ENCODE measurements at places on chromosomes 7 and 10.

DNA sequence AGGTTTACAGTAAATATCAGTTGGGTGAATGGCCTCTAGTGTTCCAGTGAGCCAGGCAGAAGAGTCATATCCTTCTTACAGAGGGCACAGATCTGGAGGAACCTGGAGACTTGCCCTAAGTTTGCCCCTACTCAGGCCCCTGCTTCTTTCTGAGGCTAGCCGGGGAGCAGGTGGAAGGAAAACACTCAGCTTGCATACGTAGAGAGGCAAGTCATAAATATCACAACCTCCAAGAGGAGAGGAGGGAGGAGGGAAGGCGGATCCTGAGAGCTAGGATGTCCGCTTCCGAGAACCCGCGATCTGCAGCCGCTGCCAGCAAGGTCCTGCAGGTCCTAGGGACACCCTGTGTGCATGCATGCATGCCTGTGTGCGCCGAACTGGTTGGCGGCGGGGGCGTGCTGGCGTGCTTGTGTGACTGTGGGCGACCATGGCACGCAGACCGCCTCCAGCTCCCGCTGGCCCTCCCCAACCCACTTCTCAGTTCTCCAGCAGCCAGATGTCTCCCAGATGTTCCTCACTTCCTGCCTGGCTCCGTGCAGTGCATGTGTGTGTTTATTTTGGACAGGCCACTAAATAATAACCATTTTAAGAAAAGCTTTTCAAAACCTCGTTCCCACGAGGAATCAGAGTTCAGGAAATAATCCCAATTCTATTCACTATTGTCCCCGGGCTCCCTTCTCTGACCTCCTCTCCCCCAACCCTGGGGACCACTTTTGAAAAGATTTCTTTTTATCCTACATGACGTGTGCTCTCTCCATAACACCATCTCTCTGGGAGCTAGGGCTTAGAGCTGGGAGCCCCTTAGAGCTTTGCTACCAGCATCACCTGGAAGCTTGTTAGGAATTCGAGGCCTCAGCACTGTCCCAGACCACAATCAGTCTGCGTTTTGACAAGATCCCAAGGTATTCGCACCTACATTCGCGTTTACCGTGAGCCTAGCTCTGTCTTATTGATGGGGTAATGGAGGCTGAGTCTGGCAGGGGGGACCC lies 32.4 kb downstream of the UNC5B start:
- DNase-seq: no peak

DNA sequence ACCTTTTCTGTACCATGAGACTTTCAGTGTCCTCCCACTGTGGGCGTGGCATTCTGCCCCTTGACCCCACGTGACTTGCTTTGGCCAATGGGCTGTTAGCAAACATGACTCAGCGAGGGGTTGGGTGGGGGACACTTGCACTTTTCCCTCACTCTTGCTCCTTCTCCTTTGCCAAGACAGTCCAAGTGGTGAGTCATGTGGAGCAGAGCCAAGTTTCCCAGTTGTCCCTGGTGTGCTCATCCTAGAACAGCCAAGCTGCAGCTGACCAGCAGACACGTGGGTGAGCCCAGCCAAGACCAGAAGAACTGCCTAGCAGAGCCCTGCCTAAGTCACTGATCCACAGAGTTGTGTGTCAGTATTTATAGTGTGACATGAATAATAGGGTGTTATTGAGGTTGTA lies 82.8 kb upstream of the CPXM2 start:
- no peak for DNase-seq

GRCh38 chr10:51585742-51586141 lies 113.7 kb downstream of the CSTF2T start:
- DNase-seq: no peak

DNA sequence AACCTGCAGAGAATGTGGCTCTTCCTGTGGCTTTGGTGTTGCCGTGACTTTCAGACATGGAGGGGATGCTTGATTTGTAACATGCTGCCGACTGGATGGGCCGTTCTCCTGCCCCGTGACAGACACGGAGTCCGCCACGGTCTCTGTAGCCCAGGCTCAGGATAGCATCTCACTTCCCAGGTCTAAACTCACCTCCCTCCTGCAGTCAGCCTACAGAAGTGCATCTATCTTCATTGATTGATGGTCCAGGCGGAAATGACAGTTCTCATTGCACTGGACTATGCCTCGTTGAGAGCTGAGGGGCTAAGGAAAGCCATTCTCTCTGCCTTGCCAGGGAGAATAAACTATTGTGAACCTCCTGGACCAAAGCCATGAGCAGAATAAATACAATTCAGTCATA lies 77.5 kb downstream of the CHN2 start:
- no peak for DNase-seq

DNA sequence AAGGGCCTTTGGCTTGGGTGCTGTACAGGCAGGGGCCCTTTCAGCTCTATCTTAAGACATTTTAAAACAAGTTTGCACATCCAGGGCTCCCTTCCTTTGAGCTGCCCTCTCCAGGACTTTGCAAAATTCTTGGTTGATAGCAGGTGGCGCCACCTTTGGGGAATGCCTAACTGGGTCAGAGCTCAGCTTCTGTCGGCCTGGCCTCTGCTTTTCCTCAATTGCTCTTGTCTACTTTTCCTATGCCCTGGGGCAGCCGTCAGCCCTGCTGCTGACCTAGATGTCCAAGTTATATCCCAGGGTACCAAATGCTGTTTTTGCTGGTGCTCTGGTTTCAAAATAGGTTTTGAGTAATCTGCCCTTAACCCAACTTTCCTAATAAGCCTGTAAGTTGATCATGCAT lies 65.8 kb downstream of the APBB1IP start:
- DNase-seq: peak; percentile 32

GRCh38 chr10:35341521-35341920 lies 5.2 kb downstream of the CCNY start:
- DNase-seq: no peak

- DNase-seq: peak; percentile 7
Observed at GRCh38 chr10:33334153-33334804, at the start of gene NRP1. Gene NRP1, minus strand, starts transcription at chr10:33334667. Its CDS starts 285 bp downstream, at chr10:33334382.

- DNase-seq: no peak
Observed at GRCh38 chr7:100159099-100159623, 638 bp upstream of the TRAPPC14 start.

DNA sequence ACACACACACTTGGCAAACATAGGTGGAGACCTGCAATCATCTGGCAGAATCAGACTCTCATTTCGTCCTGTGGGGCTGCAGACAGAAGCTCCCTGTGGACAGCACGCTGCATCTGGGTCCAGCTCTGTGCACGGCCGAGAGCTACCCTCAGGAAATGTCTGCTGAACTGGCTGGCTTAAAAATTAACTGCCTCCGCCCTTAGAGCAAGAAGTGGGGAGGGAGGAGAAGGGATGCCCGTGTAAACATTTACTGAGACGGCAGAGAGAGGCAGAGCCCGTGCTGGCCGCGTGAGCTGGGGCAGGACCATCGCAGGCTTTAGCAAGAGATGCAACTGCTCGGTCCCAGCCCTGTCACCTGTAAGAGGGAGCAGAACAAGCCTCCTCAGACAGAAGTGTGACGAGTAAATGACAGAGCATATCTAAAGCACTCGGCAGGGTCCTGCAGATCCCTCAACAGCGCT lies 81.8 kb downstream of the TNS3 start:
- no peak for DNase-seq

DNA sequence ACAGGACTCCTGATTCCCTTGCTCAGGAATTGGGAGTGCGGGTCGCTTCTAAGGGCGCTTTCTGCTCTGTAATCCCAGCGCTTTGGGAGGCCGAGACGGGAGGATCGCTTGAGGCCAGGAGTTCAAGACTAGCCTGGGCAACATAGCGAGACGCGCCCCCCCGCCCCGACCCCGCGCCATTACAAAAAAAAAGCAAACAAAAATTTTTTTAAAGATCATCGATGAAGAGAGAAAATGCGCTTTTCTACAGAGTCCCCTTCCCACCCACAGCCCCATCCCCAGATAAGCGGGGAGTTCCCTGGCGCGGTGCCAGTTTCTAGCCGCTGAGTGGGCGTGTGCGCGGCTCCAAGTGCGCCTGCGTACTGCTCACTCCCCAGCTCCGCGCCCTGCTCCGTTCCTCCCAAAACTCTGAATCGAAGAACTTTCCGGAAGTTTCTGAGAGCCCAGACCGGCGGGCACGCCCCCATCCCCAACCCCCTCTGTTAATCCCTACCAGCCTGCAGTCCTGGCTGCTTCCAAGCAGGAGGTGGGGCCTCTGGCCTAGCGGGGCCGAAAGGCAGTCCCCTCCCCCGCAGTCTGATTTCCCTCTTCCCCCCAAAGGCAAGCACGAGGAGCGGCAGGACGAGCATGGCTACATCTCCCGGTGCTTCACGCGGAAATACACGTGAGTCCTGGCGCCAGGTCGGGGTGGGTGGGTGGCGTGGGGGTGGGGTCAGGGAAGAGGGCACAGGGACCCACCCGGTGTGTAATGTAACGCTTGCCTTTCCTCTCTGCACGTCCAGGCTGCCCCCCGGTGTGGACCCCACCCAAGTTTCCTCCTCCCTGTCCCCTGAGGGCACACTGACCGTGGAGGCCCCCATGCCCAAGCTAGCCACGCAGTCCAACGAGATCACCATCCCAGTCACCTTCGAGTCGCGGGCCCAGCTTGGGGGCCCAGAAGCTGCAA lies 1.0 kb downstream of the HSPB1 start:
- DNase-seq: peak; percentile 83

GRCh38 chr7:1601956-1602355 lies 32.1 kb upstream of the PSMG3 start:
- no peak for DNase-seq

- no peak for DNase-seq
Observed at GRCh38 chr7:30853576-30853975, 58.1 kb upstream of the AQP1 start.

DNA sequence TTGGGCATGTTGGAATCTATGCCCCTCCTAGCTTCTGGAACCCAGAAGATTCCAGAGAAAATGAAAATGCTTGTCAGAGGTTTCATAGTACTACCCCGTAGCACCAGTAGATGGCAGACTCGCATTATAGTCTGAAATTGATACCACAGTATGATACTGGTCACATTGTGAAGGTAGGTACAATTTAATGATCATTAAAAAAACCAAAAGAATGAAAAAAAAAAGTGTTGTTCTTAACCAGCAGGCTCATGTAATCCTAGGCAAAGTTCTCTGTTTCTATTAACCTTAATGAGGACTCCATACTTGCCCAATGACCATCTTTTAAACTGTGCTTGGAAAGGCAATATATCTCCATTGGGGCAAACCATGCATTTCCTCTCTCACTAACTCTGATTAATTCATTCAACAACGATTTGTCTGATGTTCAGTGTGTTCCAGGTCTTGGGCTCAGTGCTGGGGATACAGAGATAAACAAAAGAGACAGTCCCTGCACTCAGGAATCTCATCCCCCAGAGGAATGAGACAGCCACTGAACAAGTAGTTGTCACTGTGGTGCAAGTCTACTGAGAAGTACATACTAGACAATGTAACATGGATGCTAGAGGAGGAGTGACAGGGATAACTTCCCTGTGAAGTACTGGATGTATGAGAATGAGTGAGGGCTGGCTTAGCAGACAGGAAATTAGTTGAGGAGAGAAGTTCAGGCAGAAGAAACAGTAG lies 223.5 kb upstream of the PHYHIPL start:
- no peak for DNase-seq

- DNase-seq: no peak
Observed at GRCh38 chr7:88395715-88396114, 89.0 kb upstream of the STEAP4 start.

- DNase-seq: peak; percentile 88
Observed at GRCh38 chr10:97318772-97319651, at the start of gene FRAT1. Gene FRAT1, plus strand, starts transcription at chr10:97319271. Its CDS starts 183 bp downstream, at chr10:97319454.

DNA sequence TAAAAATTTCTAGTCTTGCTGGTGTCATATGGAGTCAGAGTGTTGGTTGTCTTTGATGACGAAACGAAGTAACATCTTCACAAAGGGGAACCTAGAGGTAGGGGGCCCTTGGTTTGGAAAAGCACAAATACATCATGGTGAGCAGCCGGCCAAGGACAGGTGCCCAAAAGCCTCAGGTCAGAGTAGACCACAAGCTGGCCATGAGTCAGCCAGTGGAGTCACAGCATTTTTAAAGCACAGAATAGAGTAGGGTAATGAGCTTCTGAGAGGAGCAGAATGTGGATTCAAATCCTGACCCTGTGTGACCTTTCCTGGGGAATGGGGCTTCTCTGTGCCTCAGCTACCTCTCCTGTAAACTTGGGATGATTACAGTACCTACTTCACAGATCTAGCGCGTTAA lies 5.3 kb downstream of the CAMK2B start:
- DNase-seq: no peak

DNA sequence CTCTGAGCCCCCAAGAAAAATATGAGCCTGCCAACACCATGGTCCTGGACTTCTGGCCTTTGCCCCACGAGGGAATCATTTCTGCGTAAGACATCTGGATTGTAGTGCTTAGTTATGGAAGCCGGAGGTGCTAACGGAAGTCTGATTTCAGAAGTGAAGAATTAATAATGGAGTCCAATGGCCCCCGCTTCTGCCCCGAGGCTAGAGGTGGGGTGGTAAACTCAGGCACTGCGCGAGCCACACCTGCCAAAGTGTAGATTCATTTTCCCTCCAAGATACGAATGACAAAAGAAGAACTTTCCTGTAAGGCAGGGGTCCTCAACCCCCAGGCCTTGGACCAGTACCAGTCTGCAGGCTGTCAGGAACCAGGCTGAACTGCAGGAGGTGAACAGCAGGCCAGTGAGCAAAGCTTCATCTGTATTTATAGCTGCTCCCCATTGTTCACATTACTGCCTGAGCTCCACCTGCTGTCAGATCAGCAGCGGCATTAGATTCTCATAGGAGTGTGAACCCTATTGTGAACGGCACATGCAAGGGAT lies 22.3 kb downstream of the CNPY1 start:
- no peak for DNase-seq

GRCh38 chr7:12695965-12696364 lies 8.5 kb downstream of the ARL4A start:
- no peak for DNase-seq

DNA sequence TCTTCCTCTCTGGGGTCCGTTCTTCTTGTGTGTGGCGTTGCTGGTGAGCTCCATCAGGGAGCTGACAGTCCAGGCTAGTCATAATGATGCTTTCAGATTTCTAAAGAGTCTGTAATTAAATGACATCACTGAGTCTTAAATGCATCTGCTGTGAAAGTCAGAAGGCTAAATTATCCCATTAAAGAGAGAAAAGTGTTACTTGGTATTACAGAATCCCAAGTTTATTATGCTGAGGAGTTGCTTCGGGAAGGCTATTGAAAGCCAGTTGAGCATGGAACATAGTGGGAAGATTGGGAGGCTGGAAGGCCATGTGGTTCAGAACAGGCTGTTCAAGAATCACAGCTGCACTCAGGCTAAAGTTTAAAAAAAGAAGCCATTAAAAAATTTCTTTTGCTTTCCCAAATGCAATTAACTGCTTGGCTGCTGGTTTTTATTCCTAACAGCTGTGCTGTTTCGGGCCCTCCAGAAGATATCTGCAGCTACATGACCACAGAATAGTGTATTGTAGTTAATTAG lies 342.6 kb upstream of the LRGUK start:
- DNase-seq: no peak

All from activated CD4-positive, alpha-beta T cell treated with anti-CD3 and anti-CD28 coated beads for 4 hours (primary cell).